ENCODE measurements at places on chromosomes 5 and 9.

DNA sequence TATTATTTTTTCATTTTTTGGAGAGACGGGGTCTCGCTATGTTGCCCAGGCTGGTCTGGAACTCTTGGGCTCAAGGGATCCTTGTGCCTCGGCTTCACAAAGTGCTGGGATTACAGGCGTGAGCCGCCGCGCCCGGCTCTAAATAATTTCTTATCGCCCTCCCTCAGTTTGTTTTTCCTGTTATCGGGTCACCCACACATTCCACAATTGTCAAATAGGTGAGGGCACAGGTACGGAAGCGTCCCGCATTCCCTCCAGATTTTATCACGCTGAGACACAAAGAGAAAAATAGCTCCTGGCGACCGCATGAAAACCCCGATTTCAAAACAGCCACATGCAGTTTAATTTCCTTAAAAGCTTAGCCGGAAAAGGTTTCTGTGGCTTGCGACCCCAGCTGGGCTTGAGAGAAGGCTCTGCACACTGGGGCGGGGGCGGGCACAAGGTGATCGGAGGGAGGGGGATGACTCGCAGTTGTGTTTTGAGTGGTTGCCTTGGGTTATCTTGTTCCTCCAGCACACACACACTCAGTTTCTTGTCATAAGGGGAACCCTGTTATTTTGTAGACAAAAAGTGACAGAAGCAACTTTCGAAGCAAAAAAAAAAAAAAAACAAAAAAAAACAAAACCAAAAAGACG, 717 bp upstream of the IQGAP2 start:
- DNase-seq = peak; percentile 1

DNA sequence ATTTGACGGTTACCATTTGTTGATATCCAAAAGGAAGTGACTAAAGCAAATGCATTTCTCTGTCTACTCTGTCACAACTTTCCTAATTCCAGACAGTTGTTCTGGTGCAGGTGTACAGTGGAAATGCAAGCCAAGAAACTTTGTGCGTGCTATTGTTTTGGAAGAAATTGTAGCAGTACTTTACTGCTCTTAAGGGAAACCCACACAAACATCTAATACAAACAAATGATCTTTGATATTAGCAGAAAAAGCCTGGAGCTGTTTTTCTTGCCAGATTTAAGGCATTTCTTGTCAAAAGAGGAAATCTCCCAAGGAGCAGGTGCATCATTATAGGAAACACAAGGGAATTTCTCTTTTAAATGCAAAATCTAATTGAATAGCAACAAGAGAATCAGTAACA, 2.0 kb downstream of the SNCAIP start:
- DNase-seq = no peak

DNA sequence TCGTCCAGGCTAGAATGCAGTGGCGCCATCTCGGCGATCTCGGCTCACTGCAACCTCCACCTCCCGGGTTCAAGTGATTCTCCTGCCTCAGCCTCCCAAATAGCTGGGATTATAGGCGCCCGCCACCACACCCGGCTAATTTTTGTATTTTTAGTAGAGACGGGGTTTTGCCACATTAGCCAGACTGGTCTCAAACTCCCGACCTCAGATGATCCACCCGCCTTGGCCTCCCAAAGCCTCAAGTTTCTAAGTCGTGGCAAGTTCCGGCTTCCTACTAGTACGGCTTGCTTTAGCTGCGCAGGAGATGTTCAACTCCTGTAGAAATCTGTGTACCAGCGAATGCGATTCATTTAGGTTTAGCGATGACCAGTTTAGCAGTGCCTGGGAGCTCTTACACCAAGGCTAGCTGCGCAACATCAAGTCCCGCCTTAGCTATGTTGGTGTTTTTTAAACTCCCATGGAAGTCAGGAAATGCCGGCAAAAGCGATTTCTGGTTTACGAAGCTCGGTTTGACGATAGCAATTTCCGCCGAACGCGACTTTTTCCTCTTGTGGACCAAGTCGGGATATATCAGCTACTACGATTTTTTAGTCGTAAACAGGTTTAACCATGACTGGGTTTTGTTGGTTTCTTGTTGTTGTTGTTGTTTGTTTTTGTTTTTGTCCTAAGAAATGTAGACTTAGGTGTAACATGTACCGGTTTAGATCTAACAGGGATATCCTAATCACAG, 46.4 kb downstream of the ANXA2R start:
- peak; percentile 65 for DNase-seq

DNA sequence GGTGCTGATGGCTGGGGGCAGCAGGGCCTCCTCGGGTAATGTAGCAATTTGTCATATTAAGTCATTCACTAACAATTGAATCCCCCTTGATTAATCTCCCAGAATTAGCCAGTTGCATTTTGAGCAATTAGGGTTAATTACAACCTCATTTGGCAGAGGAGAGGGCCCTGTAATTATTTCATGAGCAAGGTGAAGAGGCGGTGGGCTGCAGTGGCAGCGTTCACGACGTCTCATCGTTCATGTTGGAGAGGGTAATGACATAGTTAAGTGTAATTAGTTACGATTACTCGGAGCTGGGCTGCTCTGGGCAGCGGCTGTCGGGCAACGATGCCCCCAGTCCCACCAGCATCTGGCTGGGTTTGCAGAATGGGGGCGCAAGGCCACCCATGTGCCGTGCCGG, 46.0 kb downstream of the NEK6 start:
- no peak for DNase-seq

GRCh38 chr9:79107911-79108676, 463.7 kb upstream of the TLE4 start:
- DNase-seq = no peak

GRCh38 chr9:87266697-87267096, 231.0 kb upstream of the DAPK1 start:
- DNase-seq = no peak

GRCh38 chr9:114138552-114138971, 16.8 kb upstream of the COL27A1 start:
- DNase-seq = no peak

DNA sequence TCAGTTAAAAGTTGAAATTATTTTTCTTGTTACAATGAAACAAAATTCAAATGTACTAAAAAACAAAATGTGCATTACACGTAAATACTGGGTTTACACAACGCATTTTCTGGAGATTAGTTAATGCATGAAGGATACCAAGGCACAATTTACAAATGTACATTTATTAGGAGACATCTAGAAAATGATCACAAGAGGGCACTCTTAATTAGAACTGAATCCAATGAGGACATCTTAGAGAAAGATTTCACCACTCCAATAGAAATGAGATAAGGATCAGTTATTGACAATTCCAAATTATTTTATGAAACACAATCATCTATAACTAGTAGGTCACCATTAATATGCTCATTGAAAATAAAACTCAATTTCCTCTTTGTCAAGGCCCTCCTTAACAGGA, 36.6 kb upstream of the CDH12 start:
- DNase-seq = no peak

- DNase-seq = no peak
Observed at GRCh38 chr5:142984525-142984924, 214.3 kb downstream of the ARHGAP26 start.

DNA sequence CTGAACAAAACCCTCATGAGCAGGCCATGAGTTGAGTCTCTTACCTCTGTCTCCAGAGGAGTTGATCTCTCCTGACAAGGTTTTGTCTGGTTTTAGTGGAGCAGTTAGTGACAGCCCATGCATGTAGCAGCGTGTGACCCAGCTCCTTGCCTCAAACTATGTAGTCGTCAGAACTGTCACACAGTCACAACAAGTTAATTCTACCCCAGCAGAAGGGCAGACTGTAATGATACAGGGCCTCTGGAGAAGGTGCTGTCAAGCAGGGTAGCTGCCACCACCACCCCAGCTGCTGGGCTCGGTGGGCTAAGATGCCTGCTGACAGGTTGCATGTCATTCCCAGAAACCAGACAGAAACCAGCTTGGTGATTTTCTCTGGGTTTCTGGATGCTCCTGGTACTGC, 194.5 kb downstream of the PSAT1 start:
- DNase-seq = no peak

Data from EL (cell line).